ENCODE measurements at places on chromosomes 16 and 17.

DNA sequence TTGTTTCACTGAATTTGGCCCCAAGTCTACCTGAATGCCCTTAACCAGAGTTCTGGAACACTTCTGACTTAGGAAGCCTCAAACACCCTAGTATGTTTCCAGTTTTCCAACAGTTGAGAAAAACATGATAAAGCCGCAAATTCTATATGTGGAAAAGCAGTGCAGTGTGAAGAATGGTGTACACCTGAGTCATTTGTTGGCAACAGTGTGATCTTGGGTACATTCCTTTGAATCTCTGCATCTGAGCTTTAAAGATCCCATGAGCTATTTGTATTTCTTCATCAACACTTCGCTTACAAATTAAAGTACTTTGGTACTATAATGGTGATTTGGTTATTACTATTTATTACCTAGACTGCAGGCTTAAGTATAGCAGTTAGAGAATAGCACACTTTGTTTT lies 93.6 kb upstream of the TBX2 start:
- DNase-seq, result no peak

GRCh38 chr17:41932816-41933389 lies 2.5 kb downstream of the ODAD4 start:
- DNase-seq, result no peak

- peak; percentile 67 for DNase-seq
Observed at GRCh38 chr17:44219616-44220212, at the start of gene UBTF. Gene UBTF (minus strand): TSS chr17:44219675. CDS start chr17:44218229, 1,446 bp downstream.

DNA sequence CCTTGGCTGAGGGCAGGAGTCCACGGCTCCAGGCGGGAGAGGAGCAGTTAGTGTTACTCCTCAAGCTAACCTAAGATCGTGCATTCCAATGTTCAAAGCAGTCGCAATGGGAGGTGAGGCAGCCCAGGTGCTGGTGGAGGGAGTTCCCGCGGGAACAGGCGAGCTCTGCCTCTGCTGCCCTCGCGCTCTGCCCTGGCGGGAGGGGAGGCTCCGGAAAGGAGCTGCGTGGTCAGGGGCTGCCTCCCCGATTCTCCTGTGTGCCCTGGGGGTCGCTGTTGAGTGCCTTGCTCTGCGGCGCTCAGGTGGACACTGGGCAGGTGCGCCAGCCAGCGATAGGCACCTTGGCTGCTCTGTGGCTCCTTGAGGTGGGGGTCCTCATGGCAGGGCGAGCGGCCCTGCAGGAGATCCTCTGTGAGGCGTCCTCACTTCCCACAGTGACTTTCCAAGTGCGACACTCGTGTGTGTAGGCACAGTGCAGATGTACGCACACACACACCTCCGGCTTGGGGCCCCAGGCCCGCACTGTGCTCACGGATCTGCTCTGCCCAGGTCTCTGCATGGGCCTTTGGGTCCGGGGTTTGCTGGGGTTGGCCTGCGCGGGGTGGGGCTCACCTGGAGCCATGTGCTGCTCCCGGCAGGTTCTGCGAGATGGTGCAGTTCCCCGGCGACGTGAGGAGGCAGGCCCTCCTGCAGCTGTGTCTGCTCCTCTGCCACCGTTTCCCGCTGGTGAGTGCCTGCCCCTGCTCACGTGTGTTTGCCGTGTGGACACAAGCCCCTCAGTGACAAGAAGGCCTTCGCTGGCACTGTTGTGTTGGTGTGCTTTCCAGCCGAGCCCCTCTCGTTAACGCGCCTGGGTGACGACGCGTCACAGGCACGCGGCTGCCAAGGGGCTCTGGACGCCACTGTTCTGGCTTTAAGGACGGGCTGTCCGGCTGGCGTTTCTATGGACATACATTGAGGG lies 97.9 kb upstream of the ZNF750 start:
- no peak for DNase-seq

DNA sequence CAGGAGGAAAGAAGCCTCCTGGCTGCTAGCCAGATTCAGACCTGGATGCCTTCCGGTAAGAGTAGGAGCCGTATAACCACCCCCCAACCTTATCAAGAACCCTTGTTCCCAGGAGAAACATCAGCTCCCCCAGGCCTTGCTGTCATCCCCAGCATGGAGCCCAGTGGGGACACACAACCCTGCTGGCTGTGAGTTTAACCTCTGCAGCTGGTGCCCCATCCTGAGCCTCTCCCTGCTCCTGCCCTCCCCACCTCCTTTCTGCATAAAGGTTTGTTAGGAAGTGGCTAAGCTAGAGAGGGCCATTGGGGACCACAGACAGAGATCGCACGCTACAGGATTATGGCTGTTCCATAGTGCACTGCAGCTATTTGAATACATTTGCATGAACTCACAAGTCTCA lies 55.5 kb upstream of the RPL38 start:
- DNase-seq, result no peak

DNA sequence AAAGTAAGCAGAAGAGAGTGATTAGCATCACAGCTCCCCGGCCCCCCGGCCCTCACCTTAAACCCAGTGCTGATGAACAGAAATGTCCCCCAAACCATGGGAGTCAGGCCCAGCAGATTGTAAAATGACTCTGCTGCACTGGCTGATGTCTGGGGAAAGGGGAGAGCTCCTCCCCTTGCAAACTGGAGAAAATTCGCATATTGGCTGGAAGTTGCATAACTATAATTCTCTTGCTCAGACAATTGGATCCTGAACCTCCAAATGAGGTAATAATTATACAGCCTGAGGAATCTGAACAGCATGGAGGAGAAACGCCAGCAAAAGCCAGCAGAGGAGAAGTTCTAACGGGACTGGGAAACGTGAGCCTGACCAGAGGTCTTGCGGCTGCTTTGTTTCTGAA lies 109.7 kb downstream of the C16orf95 start:
- DNase-seq, result peak; percentile 51

All from epithelial cell of esophagus (primary cell).